ENCODE measurements at places on chromosomes 6 and 20.

DNA sequence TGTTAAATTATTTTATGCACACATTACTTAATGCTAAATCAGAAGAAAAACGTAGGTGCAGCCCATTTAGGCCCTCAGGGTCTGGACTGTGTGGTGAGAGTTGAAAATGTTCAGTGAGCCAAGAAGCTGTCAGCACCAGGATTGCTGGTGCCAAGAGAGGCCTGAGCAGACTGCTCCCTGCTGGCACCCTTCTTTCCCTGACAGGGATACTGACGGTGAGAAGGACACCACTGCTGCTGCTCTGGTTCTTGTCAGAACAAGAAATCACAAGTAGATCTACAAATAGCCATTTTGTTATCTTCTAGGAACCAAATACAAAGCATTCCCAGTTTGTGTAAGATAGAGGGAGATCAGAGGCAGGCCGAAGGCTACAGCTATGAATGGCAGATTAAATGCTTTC is 48.7 kb upstream of the CRISP1 start:
- DNase-seq: no peak

DNA sequence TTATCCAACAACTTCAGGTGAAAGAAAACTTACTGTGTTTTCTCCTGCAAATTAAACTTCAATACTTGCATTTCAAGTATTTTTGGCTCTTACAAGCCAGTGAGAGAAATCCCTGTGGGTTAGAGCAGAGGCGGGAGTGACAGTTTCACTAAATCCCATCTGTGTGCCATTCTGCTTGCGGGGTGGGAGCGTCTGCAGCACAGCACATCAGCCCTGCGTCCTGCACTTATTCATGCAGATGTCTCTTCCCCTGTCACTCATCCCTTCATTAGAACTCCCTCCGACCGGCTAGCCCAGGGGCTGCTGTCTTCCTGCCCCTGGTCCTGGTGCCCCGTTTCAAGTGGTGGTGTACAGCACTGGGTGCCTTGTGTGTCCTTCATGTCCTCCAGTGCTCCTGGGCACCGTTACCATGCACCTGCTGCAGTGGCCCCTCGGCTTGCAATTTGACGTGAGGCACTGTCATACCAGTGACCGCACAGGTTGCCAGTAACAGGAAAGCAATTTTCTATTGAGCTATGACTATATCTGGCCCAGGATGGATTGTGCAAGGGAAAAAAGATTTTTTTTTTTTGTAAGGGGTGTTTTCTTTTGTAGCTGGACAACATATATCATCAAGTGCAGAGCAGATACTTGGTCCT is 59.4 kb downstream of the INSM1 start:
- DNase-seq: no peak

DNA sequence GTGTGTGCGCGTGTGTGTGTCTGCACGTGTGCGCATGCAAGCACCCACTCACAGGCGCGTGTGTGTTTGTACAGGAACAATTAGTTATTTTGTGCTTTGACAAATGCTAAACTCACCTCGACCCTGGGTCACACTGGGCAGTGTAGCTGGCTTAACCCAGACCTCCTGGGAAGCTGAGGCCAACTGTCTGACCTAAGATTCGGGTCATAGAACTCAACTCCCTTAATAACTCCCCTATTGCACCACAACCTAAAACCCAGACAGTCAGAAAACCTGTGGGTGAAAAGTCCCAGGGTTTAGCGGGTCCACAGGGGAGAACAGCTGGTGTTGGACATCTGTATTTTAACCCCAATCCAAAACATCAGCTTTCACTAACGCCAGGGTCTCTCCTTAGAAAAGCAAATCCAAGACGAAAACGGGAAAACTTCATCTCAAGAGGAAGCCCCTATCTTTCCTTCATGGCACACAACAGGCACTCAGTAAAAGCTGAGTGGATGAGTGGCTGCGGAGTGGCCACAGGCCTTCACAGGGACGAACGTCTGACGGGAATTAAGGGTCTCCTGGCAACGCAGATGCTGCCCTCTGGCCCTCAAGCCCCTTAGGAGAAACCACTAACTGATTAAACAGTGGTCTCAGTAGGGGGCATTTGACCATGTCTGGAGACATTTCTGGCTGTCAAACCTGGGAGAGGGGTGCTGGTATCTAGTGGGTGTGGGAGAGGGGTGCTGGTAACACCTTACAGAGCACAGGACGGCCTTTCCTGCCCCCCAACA is 4.5 kb downstream of the PMEPA1 start:
- no peak for DNase-seq

DNA sequence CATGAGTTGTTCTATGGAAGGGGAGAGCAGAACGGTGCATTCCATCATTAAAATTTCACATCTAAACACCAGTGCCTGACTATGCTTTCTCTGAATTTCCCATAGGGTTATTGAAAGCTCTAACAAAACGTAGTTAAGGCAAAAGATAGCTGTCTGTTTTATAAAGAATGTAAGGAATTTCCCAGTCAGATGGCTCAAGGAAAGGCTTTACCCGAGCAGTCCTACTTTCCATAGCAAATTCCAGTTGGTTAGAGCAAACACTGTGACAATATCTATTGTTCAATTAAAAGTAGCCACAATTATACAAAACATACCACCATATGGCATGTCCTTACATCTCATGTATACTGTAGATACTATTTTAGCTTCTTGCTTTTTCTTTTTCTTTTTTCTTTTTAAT is 1059.5 kb upstream of the FLRT3 start:
- no peak for DNase-seq

DNA sequence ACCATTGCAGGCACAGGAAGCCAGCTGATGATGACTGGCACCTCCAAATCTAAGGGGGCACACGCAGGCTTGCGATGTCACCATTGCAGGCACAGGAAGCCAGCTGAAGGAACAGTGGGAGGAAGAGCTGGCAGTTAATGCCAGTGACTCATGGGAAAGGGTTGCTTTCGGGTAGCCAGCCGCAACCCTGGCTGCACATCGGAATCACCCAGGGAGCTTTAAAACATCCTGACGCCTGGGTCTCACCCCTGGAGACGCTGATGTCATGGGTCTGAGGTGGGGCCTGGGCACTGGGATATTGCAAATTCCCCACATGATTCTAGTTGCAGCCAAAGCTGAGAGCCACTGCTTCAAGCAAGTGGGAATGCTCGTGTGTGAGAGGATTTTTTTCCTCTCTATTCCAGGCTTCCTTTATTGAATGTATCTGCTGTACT is 16.1 kb upstream of the CCN6 start:
- DNase-seq: no peak

GRCh38 chr6:87698547-87699006 is 3.5 kb downstream of the AKIRIN2 start:
- DNase-seq: no peak

DNA sequence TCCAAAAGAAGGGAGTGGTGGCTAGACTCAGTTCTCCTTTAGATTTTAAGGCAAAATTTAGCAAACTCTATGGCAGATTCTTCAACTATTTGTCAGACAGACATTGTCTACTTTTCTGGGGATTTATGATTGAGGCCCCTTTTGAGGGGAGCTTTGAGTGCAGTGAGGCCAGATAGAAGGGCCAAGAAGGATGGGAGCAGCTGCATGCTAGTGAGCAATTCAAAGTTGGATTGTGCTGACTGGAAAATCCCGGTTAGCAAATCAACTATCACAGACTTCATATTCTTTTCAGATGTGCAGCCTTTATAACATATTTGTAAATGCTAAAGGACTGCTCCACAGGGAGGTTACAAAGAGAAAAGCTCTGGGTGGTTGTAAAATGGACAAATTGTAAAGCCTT is 35.0 kb upstream of the ESR1 start:
- no peak for DNase-seq

- DNase-seq: no peak
These were observed 165.3 kb downstream of the ZMYND8 start for GRCh38 chr20:47191074-47191673.

DNA sequence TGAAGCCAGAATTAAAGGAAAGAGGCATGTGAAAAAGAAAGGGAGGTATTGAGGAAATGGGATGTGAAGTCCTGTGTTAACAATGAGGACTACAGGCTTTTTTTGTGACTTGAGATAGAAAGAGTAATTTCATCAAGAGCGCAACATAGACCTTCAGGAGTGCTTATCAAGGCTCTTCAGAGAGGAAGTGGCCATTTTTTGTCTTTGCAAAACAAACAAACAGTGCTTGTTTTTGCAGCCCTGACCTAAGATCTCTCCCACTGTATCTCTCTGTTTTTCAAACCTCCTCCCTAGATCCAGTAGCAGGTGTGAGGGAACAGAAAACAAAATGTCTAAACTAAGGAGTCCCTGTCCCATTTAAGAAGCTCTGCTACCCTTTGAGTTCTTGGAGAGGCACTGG is 710.3 kb upstream of the MARCKS start:
- DNase-seq: no peak

DNA sequence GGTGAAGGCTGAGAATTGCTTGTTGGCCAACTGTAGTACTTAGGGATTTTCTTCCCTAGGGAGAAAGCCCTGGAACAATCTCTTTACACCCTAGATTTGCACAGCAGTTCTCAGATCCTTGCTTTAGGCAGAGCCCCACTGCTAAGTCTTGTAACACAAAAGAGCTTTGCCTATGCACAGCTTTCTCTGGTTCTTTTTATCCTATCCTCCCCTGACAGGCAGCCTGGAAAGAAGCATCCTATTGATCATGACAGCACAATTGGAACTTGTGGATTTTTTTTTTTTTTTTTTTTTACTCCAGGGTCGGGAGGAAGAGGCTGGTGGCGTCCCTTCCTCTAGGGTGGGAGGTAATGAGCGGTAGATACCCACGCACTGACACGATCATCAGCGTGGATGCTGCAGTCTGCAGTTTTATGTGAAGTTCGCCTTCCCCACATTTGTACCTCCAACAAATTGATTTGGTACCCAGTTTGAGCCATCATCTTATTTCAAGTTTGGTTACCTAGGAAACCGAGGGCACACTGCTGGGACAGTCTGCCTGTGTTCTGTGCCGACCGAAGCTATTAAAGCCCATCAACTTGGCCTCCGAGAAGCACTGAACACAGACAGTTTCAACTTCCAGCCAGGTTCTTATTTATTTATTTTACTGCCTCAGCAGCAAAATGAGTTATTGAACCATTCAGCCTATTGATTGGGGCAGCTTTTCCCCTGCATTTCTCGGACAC is 110.1 kb downstream of the NRN1 start:
- DNase-seq: no peak

GRCh38 chr6:33667072-33667471 is 44.4 kb downstream of the UQCC2 start:
- no peak for DNase-seq

GRCh38 chr20:45459606-45460005 is 9.9 kb upstream of the WFDC2 start:
- DNase-seq: no peak

GRCh38 chr20:8361006-8361652 is 229.1 kb downstream of the PLCB1 start:
- no peak for DNase-seq

DNA sequence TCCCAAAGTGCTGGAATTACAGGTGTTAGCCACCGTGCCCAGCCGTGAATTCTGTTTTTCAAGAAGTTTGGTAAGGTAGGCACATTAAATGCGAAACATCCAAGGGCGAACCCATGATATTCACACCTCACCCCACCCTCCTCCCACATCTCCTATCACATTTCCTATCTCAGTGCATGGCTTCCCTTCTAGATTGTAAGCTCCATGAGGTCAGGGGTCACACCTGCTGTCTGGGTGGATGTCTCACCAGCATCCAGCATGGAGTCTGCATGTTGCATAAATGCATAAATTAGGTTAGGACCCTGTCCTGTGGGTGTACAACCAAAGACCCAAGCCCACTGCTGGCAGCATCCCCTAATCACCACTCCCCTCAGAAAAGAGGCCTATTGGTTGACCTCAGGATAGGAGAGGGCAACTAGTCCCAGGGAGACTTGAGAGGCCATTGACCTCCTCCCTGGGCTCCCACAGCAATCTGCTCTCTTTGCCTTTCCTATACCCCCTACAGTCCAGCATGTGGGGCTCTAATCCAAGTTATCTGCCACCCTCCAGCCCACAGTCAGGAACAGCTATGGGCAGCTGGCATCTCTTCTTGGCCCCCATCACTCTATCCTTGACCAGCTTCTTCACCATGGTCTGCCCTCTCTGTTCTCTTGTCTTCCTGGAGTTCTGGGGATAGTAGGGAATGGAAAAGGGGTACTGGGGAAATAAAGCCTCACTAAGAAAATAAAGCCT is 4.2 kb downstream of the PRRT1 start:
- DNase-seq: no peak

DNA sequence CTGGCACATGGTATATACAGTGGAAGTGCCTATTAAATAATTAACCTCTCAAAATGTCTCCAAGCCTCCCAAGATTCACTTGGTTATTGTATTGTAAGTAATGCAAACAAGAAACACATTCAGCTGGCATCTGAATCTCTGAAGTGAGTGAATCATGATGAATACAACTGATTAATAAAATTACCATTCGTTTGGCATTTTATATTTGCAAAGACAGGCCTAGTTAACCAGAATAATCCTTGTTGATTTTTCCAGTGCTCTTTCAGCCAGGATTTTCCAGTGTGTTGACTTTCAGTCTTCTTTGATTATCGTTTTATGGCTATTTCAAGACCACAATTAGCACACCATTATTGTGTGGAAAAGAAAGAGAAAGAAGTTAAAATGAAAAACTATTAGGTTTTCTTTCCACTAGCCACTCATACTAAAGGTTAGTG is 20.3 kb downstream of the SLC22A2 start:
- DNase-seq: no peak

DNA sequence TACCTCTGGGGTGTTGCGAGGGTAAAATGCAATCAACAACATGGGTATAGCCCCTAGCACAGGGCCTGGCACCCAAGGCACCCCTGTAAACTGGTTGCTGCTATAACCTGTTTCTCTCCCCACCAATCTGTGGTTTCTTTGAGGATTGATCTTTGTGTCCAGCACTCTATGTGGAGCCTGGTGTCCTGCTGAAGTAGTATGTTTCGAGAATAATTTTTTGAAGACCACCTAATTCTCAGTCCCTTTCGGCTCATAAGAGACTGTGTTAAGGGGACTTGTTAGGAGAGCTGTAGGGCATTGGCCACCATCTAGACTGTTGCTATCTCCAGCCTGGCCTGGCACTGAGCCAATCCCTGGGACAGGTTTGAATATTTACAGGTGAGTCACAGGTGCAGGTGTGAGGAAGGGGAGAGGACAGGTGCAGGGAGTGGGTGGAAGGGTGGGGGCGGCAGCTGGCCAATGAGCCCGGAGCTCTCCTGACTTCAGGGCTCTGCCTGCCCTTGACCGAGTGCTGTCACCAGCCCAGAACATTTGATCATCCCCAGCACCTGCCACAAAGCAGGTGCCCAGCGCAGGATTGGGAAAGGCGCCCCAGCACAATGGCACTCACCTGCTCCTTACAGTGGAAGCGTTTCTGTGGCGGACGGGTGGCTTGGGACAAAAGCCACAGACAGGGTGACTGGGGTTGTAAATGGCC is 8.1 kb upstream of the C20orf144 start:
- no peak for DNase-seq

DNA sequence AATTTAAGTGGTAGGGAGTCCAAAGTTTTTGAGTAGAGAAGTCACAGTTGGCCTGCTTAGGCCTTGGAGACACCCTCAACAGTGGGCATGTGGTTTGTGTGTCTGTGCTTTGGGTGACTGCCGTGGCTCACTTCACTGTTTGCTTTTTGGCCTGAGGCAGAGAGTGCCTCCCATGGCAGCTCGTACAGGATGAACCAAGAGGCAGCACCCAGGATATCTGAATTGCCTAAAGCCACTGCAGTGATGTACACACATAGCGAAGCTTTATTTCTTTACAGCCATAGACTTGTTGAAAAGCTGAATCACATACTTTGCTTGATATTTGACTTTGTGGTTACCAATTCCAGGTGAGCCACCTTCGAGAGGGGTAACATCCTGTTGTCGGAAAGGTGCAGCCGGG is 21.6 kb downstream of the RREB1 start:
- no peak for DNase-seq

GRCh38 chr6:87873556-87873955 is 171.5 kb upstream of the AKIRIN2 start:
- no peak for DNase-seq

- no peak for DNase-seq
These were observed 53.9 kb downstream of the STX7 start for GRCh38 chr6:132458887-132459604.
